Immature natural killer cell (primary cell): ENCODE measurements at places on chromosomes 6 and 20. TPM values are rescaled to one million over a fixed set of nuclear protein-coding genes. Genes with fewer than 3 reads are reported as not detected.

OR2B6 gene
- not detected for polyA plus RNA-seq

BTNL2 gene
- polyA plus RNA-seq, result not detected

GRCh38 chr6:25171301-25171700 lies 107.9 kb upstream of the CARMIL1 start:
- DNase-seq, result no peak

GRCh38 chr20:64113444-64113775 lies 6.0 kb upstream of the NPBWR2 start:
- no peak for DNase-seq

- DNase-seq, result no peak
Observed at GRCh38 chr6:121506761-121507754, 71.6 kb downstream of the GJA1 start.

GRCh38 chr20:25469558-25469957 lies 62.1 kb downstream of the GINS1 start:
- DNase-seq, result no peak

DNA sequence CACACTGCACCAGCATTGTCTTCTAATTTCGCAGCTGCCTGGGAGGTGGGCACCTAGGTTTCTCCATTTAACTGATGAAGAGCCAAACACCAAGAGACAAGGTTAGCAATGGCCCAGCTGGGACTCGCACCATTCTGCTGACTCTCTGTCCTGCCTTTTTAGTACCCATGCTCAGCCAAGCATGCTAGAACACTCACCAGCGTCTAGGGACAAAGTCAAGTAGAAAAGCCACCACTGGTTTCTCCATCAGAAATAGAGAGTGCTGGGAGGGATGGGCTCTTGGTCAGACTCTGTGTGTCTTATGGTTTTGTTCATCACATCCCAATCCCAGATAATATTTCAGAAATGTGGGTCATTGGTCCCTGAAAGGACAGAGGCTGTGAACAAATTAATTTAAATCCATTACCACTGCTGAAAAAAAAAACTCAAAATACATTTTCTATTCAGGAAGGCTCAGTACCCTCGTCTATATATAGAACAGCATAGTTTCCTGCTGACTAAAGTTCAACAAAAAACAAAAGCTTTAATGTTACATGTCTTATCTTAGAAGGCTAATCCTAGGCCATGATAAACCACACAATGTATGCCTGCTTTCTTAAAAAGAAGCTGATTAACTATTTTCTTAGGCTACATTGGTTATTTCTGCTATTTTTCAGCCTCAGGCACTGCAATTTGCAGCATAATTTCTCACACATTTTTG lies 111.0 kb downstream of the TBC1D7 start:
- no peak for DNase-seq

DNA sequence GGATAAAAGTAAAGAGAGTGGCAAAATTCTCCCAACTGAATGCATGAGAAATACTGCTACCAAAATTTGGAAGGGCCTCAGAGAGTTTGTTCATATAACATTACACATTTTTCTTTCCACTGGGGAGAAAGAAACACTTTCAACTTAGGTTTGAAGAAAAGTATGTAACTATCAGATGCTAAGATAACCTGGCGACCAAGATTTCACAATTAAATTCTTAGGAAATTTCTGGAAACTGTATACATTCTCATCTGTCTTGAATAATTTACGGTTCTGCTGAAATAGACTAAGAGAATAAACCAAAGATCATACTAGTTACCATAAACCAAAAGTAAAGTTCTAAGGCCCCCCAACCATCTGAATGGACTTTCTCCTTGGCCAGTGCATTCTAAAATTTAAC lies 413.0 kb upstream of the RUNX2 start:
- DNase-seq, result no peak

DNA sequence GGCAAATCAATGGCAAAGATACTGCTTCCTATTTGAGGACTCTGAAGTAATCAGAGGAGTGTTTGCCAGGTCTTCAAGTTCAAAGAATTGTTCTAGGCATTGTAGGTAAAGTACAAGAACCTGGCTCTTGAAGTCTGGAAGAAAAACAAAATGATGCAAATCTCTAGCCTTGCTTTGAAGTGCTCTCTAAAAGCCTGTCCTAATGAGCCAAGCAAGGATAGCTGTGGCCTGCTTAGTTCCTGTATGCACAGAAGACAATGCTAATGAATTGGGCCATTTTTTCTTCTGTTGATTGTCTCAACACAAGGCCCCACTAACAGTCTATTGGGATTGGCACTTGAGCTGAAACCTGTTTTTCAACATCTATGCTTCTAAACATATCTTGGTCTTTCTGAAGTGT lies 165.0 kb upstream of the POU3F2 start:
- no peak for DNase-seq

ANKRD66 gene
- polyA plus RNA-seq, result not detected

DNA sequence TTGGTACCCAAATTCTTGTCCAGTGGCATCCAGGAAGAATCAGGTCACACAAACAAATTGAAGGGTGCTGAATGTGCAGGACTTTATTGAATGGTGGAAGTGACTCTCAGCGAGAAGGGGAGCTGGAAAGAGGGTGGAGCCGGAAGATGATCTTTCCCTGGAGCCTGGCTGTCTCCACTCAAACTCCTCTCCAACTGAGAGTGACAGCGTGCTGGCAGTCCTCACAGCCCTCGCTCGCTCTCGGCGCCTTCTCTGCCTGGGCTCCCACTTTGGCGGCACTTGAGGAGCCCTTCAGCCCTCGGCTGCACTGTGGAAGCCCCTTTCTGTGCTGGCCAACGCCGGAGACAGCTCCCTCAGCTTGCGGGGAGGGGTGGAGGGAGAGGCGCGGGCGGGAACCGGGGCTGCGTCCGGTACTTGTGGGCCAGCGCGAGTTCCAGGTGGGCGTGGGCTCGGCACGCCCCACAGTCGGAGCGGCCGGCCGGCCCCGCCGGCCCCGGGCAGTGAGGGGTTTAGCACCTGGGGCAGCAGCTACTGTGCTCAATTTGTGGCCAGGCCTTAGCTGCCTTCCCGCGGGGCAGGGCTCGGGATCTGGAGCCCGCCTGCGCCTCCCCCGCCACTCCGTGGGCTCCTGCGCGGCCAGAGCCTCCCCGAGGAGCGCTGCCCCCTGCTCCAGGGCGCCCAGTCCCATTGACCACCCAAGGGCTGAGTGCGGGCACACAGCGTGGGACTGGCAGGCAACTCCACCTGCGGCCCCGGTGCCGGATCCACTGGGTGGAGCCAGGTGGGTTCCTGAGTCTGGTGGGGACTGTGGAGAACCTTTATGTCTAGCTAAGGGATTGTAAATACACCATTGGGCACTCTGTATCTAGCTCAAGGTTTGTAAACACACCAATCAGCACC lies 26.7 kb upstream of the MBOAT1 start:
- DNase-seq, result no peak

GRCh38 chr20:50664254-50664653 lies 27.1 kb downstream of the RIPOR3 start:
- no peak for DNase-seq

GRCh38 chr20:719816-720215 lies 44.2 kb upstream of the SCRT2 start:
- DNase-seq, result no peak

GRCh38 chr6:658244-658643 lies 1.3 kb upstream of the HUS1B start:
- no peak for DNase-seq

GRCh38 chr6:5776104-5776503 lies 230.6 kb downstream of the NRN1 start:
- DNase-seq, result no peak

- no peak for DNase-seq
Observed at GRCh38 chr6:148440877-148441453, 98.3 kb downstream of the SASH1 start.

DNA sequence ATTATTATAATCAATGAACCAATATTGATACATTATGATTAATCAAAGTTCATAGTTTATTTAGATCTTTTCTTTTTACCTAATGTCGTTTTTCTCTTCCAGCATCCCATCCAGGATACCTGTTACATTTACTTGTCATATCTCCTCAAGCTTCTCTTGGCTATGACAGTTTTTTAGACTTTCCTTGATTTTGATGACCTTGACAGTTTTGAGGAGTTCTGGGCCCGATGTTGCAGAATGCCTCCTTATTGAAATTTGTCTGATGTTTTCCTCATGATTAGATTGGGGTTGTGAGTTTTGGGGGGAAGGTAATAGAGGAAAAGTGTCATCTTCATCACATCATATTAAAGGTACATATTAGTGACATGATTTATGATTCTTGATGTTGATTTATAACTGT lies 3.8 kb upstream of the SIRPD start:
- DNase-seq, result no peak

GRCh38 chr6:90019216-90019615 lies 124.9 kb downstream of the GJA10 start:
- no peak for DNase-seq

DNA sequence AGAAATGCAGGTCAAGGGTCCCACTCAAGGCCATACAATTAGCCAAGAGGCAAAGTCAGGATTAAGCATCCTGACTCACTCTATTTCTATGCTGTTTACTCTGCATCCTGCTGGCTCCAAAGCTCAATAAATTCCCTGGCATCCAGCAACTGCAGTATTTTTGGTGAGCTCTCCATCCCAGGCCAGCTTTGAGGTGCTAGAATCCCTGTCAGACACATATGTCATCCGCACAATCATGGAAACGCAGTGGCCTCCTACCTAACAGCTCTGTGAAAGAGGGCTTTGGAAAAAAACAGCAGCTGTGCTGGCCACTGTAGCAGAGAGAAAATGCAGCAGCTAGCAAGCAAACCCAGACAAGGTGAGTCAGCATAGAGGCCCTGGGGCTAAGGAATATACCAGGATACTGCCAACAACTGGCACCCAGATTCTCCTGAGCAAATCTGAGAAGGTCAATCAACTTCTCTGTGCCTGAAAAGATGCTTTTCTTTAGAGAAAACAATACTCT lies 58.4 kb downstream of the ANKEF1 start:
- DNase-seq, result no peak

DNA sequence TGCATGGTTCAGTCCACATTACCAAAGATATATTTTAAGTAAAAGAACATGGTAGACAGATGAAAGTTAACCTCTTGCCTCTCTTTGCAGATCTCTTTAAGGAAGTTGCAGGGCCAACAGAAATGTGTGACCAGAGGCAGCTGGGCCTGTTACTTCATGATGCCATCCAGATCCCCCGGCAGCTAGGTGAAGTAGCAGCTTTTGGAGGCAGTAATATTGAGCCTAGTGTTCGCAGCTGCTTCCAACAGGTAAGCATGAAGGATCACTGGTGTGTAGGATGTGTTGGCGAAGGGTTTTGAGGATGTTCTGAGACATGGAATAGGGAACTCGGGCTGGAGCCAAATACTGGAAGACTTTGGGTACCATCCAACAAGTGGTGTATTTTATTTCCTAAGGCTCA lies 508.6 kb downstream of the UTRN start:
- DNase-seq, result no peak

EGFL8 gene
- polyA plus RNA-seq, result not detected

DNA sequence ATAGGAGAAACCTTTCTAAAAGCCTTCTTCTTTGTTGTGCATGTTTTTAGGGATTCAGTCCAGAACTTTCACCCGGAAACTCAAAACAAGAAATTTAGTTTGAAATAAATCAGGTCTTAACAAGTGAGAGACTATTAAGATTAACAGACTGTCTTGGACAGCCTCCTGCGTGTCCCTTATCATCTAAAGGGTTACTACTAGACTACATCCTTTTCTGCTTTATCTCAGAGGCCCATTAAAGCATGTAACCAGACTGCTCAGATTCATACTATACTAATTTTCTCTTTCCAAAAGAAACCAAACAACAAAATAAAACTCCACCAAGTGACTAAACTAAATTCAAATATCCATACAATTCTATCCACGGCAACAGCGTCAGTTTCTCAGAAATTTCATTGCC lies 173.8 kb downstream of the GMPR start:
- DNase-seq, result no peak
